ENCODE measurements at places on chromosomes 11 and 22.

DNA sequence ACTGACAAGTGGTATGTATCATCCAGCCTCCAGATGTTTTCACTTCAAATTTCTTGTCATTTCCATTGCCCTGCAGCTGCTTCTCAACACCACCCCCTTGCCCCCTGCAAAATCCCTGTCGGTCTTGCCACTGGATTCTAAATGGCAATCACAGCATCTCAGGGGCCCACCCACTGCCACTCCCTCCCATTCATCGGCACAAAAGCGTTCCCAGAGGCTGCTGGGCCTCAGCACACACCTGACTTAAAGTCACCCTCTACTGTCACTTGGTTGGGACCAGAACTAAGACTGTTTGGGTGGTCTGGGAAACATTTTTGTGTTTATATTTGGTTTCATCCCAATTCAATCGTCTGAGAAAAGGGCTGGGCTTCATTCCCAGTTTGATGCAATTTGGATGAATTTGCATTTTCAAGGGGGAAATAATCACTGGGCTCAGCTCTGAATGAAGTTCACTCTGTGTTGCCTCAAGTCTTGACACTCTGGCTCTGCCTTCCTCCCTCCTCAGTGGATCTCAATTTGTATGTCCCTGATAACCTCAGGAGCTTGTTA lies 27.1 kb downstream of the SYT13 start:
- DNase-seq, result no peak

- DNase-seq, result no peak
These were observed 12.6 kb downstream of the OR5A2 start for GRCh38 chr11:59413646-59414045.

DNA sequence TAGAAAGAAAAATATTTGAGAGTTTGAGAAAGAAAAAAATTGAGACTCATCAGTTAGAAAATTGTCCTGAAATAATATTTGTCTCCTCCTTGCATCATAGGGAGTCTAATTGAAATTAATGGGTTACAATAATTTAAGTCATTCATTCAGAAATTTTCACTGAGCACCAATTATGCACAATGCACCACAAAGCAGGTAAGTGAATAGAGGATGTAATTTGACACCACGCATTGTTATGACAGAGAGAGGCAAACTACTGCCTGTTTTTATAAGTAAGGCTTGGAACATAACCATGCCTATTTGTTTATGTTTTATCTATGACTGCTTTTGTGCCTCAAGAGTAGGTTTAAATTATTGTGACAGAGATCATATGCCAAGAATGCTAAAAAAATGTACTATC lies 537.9 kb upstream of the FAT3 start:
- DNase-seq, result no peak

GRCh38 chr11:126602993-126603392 lies 247.5 kb downstream of the ST3GAL4 start:
- no peak for DNase-seq

All from kidney capillary endothelial cell (primary cell).